Right renal cortex interstitium (tissue), 3 donors: ENCODE measurements at places on chromosomes 13 and 19. TPM values are rescaled to one million over a fixed set of nuclear protein-coding genes. Genes with fewer than 3 reads are reported as not detected.

Gene OR7G2
- polyA plus RNA-seq = not detected

Gene MPHOSPH8
- 62.6 TPM for polyA plus RNA-seq

Gene NAPSA
- polyA plus RNA-seq = 8.7 TPM

Gene DPF1
- 1.1 TPM for polyA plus RNA-seq

Gene POSTN
- polyA plus RNA-seq = 213 TPM

Gene ZNF99
- polyA plus RNA-seq = 1.1 TPM

Gene ACP7
- 0.64 TPM for polyA plus RNA-seq

Gene IGLON5
- 2.7 TPM for polyA plus RNA-seq

Gene BRD4
- polyA plus RNA-seq = 48.3 TPM

DNA sequence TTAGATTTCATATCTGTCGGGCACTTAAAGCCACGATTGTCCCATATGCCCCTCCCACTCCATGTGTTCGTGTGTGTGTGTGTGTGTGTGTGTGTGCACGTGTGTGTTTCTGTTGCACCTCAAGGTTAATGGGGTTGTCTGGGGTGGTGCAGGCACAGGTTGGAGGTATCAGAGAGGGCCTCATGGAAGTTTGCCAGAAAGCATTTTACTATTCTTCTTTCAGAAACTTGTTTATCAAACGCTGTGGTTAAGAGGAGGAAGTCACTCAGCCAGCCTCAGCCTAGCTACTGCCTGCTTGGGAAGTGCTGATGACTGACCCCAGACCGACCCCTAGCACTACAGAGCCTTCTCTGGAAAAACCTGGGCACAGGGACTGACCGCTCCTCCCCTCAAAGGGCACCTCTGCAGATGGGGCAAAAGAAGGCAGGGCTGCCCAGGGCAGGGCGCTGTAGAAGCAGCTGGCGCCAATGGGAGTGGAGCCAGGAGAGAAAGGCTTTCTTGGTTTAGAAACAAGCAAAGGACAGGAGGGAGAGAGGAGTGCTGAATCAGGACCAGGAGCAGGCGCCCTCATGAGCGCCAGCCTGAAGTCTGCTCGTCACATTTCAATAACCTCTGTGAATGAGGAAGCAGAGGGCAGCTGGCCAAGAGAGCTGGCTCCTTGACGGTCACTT lies 3.9 kb downstream of the SIAH3 start:
- no peak for DNase-seq

GRCh38 chr19:4577020-4577782 lies 17.7 kb upstream of the SEMA6B start:
- DNase-seq = no peak

GRCh38 chr13:26563713-26564112 lies 6.2 kb downstream of the WASF3 start:
- DNase-seq = no peak

- DNase-seq = no peak
Observed at GRCh38 chr19:41575998-41576397, at the start of gene CEACAM21. CEACAM21 (plus strand) TSS chr19:41576166; CDS start chr19:41576275, 109 bp downstream.

DNA sequence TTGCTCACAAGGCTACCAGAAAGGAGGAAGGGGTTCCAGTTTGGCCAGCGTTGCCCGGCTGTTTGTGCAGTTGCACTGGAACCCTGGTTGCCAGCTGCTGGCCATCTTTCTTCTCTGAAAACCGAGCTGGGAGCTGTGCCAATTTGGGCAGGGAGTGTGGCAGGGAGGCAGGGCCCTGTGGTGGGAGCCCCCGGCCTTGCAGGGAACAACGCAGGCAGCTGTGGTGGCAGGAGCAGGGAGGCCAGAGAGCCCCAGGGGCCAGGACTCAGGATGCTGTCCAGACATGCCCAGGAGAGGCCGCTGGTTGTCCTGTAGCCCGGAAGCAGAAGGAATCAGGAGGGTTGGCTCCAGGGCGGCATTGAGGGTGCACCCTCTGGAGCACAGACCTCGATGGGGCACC lies 4.8 kb downstream of the KMT5C start:
- no peak for DNase-seq

DNA sequence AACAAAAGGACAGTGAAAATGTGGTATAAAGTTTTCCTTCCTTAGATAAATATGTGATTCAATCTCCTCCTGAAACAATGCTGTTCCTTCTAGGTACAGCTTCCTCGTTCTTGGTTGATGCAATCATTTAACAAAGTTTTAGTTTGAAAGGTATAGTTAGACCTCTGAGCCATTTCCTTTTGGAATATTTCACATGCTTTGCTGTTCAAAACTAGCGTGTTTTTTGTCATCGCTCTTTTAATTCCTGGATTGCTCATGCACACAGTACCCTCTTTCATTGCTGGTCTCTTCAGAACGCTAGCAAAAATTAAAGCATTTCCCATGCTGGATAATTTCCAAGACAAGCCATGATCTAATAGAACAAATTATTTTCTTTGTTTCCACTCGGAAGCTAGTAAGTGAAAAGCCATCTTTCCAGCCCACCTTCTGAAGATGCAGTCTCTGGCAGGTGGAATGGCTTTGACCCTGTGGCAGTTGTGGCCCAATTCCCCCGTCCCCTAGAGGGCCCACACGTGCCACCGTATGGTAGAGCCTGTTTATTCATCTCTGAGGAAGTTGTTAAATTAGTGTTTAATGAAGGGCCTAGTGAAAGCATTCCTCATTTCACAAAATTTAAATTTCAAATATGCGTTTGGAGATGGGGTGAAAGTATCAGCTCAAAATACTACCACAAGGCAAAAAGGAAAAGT lies 1040.6 kb upstream of the SLC10A2 start:
- no peak for DNase-seq

DNA sequence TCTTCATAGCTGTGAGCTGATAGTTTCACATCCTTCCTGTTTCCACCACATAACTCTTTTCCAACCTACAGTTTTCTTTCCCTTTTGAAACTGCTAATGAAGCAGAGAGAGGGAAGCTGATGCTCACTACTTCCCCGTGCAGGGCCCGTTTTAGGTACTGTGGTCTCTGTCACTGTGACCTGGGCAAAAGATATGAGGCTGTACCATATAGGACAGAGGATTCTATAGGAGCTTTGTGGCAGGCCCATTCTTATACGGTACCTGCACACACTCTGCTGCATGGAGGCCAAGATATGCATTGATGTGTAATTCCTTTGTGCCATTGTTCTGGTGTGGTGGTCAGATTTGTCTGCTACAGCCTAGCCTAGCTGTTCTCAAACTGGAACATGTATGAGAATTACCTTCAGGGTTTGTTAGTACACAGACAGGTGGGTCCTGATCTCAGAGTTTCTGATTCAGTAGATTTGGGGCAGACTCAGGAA lies 577.3 kb downstream of the LMO7 start:
- DNase-seq = no peak

DNA sequence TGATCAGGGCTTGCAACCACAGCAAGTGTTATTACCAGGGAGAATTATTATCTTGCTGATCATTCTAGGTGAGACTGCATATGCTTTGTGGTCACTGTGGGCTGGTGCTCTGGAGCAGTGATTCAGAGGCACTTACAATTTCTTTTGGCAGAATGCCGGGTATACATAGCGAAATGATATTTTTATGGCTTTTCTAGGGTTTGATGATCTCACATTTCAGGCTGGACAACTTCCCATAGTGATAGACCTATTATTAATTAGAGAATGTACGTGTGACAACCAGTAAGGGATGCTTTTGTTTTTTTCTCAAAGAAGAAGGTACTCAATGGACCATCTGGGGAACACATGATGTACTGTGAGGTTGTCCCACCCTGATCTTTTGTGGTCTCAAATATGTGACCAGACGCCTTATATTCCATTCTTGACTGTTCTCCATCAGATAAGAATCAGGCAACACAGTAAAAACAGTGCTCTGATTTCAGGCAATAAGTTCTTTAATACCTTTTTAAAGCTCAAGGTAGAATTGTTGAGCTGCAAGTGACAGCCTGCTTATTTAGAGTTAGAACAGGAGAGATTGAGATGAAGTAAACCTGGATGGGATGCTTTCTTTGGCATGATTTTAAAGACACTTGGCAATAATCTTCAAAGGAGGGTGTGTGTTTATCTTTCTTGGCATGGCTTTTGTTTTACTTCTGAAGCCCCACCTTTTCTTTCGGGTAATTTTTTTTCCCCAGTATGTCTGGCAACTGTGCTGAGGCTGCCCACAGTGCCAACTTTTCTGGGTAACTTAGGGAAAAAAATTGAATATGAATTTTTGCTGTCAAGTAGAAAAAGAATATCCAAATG lies 27.4 kb upstream of the SCEL start:
- no peak for DNase-seq

DNA sequence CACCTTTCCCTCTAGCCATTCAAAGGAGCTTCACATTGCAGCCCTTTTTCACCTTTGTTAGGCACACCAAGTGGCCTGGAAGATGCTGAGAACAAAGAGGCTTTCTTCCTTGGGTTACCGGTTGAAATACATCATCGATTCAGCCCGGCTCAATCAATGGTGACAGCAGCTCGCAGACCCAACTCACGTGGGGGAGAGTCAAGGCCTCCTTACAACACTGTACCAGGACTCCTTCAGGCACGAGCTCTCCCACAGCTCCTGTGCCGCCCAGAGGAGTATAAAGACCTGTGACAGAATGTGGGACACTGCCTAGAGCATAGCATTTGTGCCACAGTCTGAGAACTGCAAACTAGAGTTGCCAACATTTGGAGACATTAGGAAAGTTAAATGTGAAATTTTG lies 3.9 kb upstream of the LRRC63 start:
- no peak for DNase-seq

GRCh38 chr13:94123557-94123956 lies 355.9 kb downstream of the DCT start:
- no peak for DNase-seq

- DNase-seq = no peak
Observed at GRCh38 chr19:31164791-31165251, 184.4 kb downstream of the TSHZ3 start.

- no peak for DNase-seq
Observed at GRCh38 chr19:46950526-46951170, 69.0 kb upstream of the NPAS1 start.

GRCh38 chr19:56858026-56858425 lies 17.5 kb upstream of the PEG3 start:
- DNase-seq = no peak

GRCh38 chr13:40116008-40116407 lies 460.5 kb downstream of the COG6 start:
- no peak for DNase-seq

GRCh38 chr19:37869766-37870340 lies 36.5 kb downstream of the WDR87 start:
- no peak for DNase-seq

- no peak for DNase-seq
Observed at GRCh38 chr19:42440357-42441048, 2.2 kb downstream of the CXCL17 start.

DNA sequence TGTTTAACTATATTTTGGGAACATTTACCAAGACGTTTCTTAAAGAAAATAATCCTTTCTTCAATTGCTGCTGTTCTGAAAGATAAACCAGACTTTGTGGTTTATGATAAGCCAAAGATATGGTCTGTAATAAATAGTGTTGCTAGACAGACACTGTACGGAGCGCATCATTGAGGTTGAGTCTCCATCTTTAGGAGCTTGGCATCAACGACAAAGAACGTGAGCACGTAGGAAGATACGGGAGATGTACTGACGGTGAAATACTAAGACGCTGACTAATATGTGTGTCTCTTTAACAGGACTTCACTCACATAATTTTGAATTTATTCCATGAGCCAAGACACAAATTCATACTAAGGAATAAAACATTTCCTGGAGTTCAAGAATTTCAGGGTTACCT lies 16.2 kb downstream of the TEX29 start:
- DNase-seq = no peak

GRCh38 chr13:21328836-21329477 lies 130.1 kb downstream of the ZDHHC20 start:
- no peak for DNase-seq

DNA sequence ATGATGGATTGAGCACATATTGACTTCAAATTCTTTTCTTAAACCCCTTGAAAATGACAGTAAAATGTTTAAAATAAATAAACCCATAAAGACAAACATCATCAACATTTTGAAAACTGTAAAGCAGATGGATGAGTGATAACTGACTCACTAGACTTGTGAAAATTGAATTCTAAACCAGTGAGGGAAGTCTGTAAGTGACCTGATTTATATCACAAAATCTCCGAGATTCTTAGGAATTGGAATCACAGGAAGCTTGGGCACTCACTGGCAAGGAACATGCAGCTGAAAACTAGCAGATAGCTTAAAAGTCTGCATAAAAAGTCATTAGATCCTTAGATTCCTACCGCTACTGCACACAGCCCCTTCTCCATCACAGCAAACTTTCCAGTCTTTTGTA lies 51.3 kb upstream of the TSC22D1 start:
- DNase-seq = no peak

GRCh38 chr19:43504426-43505185 lies at the start of gene PHLDB3:
PHLDB3 (minus strand) TSS chr19:43504746; CDS start chr19:43504118, 628 bp downstream.
- DNase-seq = no peak

DNA sequence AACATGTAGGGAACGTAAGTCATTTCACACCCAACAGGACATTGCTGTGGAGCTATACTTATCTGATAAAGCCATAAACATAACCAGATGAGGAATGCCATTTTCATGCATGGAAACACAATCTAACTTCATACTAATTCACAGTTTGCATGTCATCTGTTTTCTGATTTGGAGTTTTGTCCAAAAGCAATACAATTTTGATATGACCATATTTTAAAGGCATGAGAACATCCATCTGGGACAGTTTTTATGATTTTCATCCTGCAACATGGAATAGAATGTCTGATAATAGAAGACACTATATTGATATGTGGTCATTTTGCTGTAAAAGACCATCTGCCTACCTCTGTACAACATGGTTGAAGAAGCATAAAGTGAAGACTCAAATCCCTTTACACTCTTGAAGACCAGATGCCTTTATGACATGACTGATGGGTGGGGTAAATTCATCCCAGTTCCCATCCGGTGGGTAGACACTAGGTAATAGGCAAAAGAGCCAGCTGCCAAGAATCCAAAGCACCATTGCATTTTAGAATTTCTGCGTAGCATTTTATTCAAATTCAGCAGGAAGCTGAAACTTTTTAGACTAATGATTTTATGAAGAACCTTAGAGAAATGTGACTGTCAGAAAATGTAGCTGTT lies 309.8 kb downstream of the LMO7 start:
- no peak for DNase-seq

GRCh38 chr19:51158474-51159129 lies 16.5 kb downstream of the SIGLEC7 start:
- no peak for DNase-seq

DNA sequence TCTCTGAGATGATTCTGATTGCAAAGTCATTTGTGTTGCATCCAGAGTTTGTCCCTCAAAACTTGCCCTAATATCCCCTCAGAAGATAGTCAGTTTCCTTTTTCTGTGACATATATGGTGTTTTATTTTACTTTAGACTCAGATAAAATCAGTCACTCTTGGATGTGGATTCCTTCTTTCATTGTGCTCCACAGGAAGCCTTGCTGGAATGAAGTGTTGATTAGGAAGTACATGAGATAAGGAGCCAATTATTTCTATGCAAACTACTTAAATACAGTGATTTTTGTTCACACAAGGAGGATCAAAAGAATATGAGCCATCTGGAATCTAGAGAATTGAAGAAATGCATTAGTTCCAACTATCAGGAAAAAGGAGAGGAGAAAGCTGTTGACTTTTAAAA lies 107.6 kb upstream of the RXFP2 start:
- DNase-seq = no peak

- DNase-seq = no peak
Observed at GRCh38 chr19:47228937-47229675, 1.9 kb downstream of the BBC3 start.

GRCh38 chr13:47110833-47111240 lies 214.0 kb upstream of the HTR2A start:
- no peak for DNase-seq

- no peak for DNase-seq
Observed at GRCh38 chr13:113616281-113616906, 31.8 kb downstream of the TFDP1 start.
